Astrocyte of the cerebellum (primary cell): ENCODE measurements at places on chromosomes 2 and 18.

- peak; percentile 62 for DNase-seq
Observed at GRCh38 chr2:3492951-3493614, 26.2 kb downstream of the ADI1 start.

DNA sequence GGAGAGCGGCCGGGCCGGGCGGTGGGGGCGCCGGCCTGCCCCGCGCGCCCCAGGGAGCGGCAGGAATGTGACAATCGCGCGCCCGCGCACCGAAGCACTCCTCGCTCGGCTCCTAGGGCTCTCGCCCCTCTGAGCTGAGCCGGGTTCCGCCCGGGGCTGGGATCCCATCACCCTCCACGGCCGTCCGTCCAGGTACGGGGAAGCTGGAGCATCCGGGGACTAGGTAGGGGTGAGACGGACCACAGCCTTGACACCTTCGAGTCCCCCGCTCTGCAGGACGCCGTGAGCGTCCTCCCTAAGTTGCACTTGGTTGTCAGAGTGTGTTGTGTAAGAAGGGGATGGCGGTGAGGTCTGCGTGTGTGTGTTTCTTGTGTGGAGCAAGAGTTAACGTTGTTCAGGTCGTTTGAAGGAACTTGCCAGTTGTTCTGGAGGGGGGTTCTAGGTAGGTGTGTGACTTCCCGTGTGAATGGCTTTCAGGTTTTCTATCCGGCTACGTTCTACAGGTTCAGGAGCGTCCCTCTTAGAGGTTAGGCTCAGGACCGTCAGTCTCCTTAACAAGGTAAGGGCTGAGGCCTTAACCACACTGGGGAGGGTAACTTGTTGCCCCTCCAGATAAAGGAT is 393 bp downstream of the IL1R1 start:
- DNase-seq: no peak

GRCh38 chr2:237729681-237730475 is 68.7 kb upstream of the RBM44 start:
- no peak for DNase-seq

DNA sequence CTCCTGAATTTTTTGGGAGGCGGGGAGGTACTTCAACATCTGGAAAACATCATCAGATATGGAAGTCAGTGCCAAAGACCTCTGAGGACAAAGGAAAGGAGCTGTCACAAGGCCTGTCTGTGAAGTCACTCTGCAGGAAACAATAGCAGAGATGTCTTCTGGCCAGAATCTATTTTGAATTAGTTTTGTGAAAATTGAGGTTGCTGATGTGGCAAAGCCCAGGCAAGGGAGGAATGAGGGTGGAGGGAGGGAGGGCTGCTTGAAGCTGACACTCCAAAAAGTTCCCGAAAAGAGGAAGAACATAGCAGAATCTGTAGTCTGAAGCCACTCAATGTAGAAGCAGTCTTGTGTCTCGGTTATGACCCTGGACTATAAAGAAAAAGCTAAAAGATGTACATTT is 151.1 kb upstream of the LHCGR start:
- no peak for DNase-seq

DNA sequence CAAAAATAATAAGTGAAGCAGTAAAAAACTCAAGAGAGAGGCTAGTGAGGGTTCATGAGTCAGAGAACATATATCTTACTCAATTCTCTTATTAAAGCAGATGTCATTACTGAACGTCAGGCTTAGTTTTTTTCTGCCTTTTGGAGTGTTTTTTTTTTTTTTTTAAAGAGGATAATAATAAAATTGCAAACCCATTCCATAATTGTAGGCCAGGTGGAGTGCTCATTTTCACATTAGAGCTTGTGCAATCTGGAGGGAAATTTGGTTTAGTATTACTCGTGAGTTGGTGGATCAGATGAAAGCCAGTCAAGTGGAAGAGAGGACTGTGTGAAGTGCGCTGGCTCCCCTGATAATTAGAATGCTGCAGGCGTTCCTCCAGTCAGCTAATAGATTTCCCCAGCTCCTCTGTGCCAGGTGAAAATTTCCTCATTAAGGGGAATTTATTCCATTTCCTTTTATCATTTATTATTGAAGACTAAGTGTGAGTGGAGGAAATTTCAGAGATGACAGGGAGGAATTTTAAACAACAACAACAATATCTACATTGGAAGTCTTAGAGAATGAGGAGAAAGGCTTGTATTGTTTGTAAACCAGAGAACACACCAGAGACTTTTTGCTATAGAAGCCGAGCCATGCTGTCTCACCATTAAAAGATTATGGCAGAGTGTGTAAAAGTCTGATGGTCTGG is 74.6 kb downstream of the CPS1 start:
- no peak for DNase-seq

DNA sequence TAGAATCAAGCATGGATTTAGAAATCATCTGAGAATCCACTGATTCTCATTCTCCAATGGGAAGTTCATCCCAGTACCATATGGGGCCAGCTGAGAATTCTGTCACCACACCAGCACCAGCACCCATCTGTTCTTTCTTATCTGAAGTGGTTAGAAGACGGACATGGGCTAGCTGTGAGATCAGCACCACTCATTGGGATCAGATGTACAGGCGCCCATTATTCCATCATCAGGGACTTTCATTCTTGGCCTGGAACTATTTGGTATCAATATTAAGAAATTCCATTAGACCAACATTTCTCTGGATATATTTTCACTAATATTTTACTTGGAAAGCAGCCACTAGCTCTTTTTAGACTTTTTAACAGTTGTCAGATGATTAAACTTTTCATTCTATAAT is 185.9 kb upstream of the LINC00305 start:
- no peak for DNase-seq

DNA sequence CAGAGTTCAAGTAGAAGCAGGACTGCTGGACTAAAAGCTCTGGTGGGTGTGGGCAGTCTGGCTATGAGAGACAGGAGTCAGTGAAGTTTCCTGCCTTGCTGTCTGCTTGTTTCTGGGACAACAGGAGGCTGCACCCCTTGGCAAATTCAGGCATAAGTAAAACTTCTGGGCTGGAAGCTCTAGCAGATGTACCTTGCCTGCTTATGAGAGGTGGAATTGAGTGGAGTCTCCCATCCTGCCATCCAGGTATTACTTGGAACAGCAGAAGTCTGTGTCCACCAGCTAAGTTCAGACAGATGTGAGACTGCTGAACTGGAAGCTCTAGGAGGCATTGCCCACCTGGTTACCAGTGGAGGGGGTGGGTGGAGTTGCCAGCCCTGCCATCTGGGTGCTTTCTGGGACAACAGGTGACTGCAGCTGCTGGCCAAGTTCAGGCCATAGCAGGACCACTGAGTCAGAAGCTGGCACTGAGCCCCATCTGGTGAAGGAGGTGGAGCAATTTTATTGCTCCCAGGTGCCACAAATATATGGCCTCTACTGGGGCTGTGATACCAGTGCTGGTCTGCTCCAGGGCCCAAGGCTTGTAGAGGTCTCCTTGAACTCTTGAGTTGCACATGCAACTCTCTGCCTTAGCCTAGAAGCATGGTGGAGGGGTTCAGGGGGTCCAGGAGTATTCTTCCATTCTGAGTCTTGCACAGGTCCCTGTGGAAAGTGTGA is 199.4 kb upstream of the FN1 start:
- DNase-seq: no peak

DNA sequence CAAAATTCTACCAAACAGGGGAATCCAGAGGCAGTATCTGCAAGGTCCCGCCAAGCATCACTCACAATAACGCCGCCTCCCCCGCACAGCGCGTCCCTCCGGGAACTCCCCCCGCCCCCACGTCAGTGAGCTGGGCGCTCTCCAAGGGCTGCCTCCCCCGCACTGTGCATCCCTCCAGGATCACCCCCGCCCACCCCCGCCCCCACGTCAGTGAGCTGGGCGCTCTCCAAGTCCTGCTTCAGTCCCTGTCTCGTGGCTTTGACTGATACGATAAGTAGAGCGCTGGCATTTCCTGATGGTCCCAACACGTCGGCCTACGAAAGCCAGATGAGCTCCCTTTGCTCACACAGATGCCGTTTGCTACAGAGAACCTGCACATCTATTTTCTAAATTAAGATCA is 130.7 kb upstream of the TPO start:
- no peak for DNase-seq

DNA sequence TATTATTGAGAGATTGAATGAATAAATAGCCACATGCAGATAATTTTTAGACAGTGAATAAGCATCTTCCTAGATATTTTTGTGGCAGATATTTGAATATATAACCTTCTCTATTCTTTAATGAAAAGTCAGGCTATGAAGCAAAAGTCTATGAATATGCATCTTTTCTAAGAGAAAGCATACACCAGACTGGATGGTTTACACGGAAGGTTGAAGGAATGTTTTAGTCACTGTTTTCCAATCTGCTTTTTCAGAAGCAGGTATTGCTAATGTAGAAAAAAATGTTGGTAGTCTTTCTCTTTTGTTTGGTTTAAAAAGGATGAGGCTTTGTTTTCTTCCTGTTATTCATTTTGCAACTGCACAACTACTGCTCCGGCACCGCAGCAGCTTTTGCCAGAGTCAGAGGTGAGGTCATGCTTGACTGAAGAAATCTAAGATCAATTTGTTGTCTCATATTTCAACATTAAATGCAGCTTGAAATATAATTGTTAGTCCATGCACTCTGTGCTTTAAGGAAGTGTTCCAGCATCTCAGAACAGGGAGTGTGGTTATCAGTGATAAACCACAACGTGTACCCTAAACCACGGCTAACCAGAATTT is 1540.8 kb upstream of the PIK3C3 start:
- no peak for DNase-seq

DNA sequence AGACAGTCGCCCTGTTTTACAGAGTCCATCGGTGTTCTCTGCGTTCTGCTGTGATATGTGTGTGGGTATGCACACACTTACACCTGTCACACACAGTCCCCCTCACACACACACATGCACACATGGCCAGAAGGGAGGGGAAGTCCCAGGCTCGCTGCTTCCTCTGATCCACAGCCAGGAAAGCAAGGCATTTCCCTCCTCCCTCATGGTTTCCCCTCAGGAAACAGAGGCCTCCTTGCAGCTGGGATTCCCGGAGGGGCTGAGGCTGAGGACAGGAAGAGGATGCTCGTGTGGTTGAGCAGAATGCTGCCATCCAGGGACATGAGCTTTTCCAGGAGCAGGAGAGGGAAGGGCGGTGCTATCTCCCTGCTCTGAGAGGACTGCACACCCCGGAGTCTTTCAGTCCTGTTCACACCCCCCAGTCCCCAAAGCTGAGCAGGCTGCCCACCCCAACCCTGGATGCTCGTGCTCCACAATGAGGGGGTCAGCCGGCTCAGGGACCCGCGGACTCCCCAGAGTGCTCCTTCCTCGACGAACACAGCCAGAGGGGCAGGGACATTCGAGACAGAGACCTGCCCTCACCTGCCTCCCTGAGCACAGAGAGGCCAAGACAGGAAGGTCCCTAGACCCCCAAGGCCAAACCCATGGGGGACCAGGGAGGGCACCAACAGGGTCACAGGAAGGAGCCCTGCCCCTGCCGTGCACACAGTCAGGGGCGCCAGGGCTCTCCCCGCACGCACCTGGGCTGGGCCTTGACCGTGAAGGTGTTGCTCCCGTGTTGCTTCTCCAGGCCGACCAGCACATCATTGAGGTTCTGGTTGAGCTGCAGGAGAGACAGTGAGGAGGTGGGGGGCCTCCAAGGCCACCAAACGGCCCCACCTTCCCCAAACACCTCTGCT is 45.3 kb downstream of the BIN1 start:
- DNase-seq: no peak

GRCh38 chr2:198135481-198135934 is 331.1 kb downstream of the PLCL1 start:
- no peak for DNase-seq

DNA sequence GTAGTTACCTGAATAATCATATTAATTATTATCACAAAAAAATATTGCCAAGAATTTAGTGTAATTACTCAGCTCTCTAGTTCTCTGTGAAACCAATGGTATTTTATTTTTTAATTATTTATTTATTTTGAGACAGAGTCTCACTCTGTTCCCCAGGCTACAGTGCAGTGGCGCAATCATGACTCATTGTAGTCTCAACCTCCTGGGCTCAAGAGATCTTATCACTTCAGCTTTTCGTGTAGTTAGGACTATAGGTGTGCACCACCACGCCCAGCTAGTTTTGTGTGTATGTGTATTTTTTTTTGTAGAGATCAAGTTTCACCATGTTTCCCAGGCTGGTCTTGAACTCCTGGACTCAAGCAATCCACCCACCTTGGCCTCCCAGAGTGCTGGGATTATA is 440.4 kb upstream of the CDH20 start:
- peak; percentile 5 for DNase-seq

DNA sequence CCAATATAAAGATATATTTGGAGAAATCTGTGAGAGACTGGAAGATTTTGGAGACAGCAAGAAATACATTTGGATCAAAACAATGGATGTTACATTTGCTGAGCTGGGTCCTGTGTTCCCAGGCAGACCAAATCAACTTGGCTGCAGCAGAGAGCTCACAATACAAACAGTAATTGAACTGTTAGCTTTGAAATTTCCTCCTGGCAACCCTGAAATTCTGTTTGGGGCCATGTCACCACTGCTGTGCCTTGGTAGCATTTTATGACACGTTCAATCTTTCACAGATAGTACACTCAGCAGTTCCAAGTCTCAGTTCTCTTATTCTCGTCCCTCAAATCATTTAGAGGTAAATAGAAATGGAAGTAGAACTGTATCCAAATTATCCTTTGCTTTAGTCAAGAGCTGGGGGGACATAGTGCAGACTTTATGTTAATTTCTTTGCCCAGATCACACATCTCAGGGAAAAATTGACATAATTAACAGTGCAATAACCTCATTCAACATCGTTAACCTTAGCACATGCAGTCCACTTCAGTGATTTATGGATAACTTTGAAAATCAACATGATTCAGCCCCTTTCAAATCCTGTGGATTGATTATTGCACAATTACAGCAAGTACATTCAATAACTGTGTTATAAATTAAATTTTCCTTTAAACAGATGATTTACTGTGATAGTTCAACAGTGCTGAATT is 277.4 kb upstream of the MC4R start:
- no peak for DNase-seq

GRCh38 chr18:74478880-74479279 is 17.3 kb upstream of the CNDP2 start:
- DNase-seq: no peak

DNA sequence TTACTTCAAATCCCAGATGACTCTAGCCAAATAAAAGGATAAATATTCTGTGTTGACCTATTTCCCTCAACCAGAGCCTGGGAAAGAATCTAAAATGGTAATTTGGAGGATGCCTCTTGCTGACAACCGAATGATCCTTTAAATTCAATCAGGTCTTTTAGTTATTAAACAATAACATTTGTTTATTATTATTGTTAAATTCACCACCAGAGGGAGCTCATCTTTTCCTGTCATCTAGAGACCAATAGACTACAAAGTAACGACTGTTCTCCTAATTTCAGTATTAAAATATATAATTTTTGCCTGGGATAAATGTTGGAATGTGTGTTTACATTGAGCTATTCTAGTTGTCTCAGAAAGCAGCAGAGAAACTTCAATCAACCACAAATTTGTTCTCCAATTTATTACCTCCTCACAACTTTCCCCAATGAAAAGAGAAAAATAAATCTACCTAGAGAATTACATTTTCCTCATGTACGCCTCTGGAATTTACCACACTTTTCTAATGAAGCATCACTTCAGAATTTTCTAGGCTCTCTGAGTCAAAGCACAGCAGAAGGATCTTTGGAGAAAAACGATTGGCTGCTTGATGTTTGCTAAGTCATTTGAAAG is 142.7 kb downstream of the SCG2 start:
- no peak for DNase-seq
